ENCODE measurements at places on chromosomes 2 and 18. TPM values are rescaled to one million over a fixed set of nuclear protein-coding genes. Genes with fewer than 3 reads are reported as not detected.

- ATAC-seq = no peak
Observed at GRCh38 chr2:65053199-65053598, 3.0 kb upstream of the CEP68 start.

- ATAC-seq = no peak
Observed at GRCh38 chr2:143000599-143000998, 123.1 kb downstream of the KYNU start.

- no peak for ATAC-seq
Observed at GRCh38 chr2:46539327-46540276, 60.2 kb downstream of the TMEM247 start.

DNA sequence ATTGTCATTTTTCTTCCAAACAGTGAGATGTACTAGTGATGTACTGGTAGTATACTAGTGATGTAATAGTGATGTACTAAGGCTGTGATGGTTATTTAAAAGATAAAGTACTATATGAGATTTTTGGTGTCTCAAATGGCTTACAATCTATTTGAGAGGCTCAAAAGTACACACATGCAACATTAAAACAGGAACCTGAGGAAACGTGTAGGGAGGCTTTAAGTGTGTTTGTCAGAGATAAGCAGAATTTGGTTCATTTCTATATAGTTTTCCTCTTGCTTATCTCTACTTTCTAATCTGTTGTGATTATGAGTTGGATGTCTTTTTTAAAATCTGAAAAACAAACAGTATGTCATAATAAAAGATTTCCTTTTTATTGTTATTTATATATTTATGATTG lies 100.9 kb upstream of the SERTAD2 start:
- ATAC-seq = no peak

DNA sequence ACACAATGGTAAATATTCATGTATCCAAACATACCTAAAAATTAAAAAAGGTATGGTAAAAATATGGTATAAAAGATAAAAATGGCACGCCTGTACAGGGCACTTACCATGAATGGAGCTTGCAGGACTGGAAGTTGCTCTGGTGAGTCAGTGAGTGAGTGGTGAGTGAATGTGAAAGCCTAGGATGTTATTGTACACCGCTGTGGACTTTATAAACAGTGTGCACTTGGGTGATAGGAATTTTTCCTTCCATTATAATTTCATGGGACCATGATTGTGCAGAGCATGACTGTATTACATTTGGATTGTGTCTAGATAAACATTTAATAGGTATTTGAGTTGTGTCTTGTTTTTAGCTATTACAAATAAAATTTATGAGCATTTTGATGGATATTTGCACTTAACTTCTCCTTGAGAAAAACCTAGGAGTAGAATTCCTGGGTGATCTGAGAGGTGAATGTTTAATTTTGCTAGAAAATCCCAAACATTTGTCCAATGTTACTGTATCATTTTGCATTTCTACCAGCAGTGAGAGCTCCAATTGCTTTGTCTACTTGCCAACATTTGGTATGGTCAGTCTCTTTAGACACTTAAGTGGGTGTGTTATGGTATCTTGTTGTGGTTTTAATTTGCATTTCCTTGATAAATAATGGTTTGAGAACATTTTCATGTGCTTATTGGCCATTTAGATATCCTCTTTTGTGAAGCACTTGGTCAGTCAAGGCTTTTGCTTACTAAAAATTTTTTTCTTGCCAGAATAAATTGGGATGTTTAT lies 81.7 kb downstream of the BCL2L11 start:
- no peak for ATAC-seq

- ATAC-seq = no peak
Observed at GRCh38 chr18:76679259-76679658, 143.1 kb upstream of the ZNF236 start.

DNA sequence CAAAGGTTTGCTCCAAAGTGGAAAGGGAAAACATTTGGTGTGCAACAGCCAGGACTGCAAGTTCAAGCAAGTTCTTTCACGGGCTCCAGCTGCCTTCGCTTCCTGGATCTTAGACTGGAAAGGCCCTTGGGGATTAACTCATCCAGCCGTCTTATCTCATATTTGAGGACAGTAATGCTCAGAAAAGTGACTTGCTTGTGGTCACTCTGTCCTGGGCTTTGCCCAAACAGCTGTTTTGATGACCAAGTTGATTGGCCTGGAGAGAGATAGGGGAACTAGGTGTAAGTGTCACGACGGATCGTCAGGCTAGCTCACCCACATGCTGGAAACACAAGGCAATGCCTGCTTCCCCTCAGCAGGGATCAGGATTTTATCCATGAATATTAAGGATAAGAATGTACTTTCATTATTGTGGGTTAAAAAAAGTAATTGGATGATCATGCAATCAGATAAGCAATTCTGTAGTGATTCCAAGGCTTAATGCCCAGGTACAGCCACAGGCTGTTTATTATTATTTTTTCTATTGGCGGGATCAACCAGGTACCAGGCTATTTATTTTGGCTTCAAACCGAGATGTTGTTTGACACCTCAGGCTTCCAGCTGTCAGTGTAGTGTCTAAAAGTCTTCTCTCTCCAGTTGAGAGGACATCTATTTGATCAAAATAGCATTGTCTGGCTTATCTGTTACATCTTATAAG lies 162.5 kb upstream of the EPAS1 start:
- ATAC-seq = peak; percentile 67

DNA sequence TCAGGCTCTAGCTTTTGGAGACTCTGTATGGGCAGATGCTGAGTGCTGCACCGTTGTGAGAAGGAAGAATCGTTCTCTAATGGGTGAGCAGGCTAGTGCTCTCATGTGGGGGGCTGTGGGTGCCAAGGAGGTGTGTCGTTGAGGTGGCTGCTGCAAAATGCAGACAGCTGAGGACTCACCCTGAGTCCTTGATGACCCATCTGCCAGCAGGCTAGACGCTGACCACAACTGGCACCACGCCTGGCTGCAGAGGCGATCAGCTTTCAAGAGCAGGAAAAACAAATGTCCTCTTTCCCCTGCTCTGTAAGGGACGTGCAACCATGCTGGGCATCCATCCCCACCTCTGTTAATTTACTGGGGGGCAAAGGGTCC lies 48.2 kb downstream of the HAUS1 start:
- ATAC-seq = peak; percentile 39

GRCh38 chr2:898319-898718 lies 52.3 kb upstream of the SNTG2 start:
- ATAC-seq = no peak

- no peak for ATAC-seq
Observed at GRCh38 chr2:143425896-143426295, 296.7 kb downstream of the ARHGAP15 start.

- ATAC-seq = no peak
Observed at GRCh38 chr2:122168799-122169198, 413.3 kb downstream of the TSN start.

- no peak for ATAC-seq
Observed at GRCh38 chr18:76958692-76959341, 136.5 kb downstream of the ZNF236 start.

DNA sequence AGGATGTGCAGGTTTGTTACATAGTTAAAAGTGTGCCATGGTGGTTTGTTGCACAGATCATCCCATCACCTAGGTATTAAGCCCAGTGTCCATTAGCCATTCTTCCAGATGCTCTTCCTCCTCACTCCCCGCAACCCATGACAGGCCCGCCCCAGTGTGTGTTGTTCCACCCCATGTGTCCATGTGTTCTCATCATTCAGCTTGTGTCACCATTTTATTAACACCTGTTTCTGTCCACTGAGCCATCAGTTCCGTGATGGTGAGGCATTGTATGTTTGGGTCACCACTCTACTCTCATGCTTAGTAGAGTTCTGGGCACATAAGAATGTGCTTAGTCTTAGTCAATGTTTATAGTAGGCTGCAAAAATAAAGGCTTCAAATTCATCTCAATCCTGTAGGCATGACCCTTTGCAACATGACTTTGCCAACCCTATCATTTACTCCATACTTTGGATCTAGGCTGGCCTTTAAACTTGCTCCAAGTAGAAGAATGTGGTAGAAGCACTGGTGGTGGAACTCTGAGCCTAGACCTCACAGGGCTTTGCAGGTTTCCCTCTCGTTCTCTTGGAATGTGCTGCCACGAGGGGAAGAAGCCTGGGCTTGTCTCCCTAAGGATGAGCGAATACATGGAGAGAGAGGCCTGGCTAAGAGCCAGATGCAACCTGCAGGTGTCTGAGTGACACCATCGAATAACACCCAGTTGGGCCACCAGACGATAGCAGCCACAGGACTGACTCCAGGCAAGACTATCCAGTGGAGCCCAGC lies 161.5 kb downstream of the NAPG start:
- peak; percentile 64 for ATAC-seq

DNA sequence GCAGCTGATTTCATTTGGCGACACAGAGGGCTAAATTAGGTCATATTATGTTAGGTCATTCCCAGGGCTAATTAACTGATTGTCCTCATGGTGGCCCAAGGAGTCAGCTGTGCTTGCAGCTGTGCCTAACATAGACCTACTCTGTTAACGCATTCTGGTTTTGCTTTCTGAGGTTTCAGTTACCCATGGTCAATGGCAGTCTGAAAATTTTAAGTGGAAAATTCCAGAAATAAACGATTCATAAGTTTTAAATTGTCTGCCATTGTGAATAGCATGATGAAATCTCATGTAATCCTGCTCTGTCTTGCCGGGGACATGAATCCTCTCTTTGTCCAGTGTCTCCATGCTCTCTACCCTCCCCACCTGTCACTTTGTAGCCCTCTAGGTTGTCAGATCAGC lies 168.7 kb downstream of the KCNS3 start:
- ATAC-seq = no peak

DNA sequence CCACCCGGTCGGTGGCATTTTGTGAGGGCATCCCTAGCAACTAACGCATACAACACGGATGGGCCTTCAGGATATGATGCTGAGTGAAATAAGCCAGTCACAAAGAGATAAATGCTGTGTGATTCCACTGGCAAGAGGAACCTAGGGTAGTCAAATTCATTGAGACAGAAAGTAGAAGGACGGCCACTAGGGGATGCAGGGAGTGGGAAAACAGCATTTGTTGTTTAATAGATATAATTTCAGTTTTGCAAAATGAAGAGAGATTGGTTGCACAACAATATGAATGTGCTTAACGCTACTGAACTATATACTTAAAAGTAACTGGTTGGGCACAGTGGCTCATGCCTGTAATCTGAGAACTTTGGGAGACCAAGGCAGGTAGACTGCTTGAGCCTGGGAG lies 112.9 kb downstream of the AFF3 start:
- no peak for ATAC-seq

DNA sequence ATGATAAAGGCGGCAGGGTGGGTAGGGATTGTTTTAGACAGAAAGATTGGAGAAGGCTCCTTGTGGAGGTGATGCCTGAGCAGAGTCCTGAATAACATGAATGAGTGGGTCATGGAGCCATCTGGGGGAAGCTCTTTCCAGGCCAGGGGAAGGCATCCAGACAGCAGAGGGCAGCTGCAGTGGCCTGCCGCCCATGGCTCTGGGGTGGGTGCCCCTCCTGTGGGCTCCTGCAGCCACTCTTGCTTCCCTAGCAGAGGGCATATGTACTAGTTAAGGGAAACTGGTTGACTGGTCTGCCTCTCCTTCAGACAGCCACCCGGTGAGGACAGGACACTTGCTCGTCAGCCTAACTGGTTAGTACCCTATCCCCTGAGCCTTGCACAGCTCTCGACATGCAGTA lies 46.5 kb upstream of the SLC1A4 start:
- ATAC-seq = no peak

GRCh38 chr18:26566874-26567555 lies 18.7 kb upstream of the KCTD1 start:
- no peak for ATAC-seq

- no peak for ATAC-seq
Observed at GRCh38 chr2:118981632-118982031, 39.6 kb downstream of the MARCO start.

DNA sequence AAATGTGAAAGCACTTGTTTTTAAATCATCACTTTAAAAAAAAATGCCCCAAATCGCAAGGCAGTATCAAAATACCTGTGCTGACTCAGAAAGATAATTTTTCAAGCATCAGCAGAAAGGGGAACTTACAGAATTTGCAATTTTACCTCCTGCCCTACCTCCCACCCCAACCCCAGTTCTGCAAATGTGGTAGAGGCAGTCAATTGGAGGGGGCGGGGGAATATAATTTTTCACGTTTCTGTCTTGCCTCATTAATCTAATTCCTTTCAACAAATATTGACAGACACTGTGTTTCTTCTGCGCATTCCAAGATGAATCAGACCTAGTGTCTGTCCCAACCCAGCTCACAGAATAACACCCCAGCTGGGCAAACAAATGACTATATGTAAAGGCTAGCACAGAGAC lies 76.8 kb downstream of the ALPK2 start:
- ATAC-seq = peak; percentile 57

- peak; percentile 53 for ATAC-seq
Observed at GRCh38 chr2:222613715-222614331, 42.1 kb downstream of the FARSB start.

DNA sequence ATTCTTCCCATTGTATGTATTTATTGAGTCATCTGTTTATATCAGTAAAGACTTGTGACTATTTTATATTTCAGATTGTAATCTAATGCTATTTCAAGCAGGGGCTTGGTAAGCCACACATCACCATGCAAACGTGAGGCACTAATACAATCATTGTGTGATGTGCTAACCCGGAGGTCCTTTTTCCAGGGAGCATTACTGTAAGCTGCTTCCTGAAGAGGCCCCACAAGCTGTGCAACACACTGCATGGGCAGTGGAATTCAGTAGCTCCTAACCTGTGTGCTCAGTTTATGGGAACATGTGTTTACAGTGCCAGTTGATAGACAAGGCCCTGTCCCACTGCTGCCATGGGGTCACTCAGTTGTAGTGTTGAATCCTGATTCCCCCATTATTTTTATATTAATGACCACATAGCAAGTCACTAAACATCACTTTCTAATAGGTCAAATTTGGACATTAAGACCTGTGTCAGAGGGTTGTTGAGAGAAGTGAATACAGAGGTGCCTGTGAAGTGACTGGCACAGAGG lies 162.9 kb downstream of the FHOD3 start:
- no peak for ATAC-seq

GRCh38 chr2:98550165-98550564 lies 58.1 kb downstream of the COA5 start:
- ATAC-seq = no peak

Gene NT5C1B
- not detected for total RNA-seq

Gene PLB1
- total RNA-seq = 1.6 TPM

Gene STARD6
- not detected for total RNA-seq

Gene ITGA6
- 65.2 TPM for total RNA-seq

Gene RANBP2
- 39.2 TPM for total RNA-seq

Gene HSBP1L1
- total RNA-seq = 15.5 TPM

Gene QPCT
- 5.9 TPM for total RNA-seq

Gene SLC8A1
- 1.3 TPM for total RNA-seq

Gene ERFE
- total RNA-seq = 0.44 TPM

Gene ZNF638
- 52.0 TPM for total RNA-seq

Gene CXCR4
- total RNA-seq = 3.6 TPM

Gene SLC19A3
- total RNA-seq = 1.5 TPM

Data from esophagus mucosa (tissue), 1 donor.